Cortex of kidney (tissue), 1 donor: ENCODE measurements at places on chromosomes 11 and 22.

GRCh38 chr22:35539910-35540594 lies 579 bp upstream of the RASD2 start:
- DNase-seq = no peak

DNA sequence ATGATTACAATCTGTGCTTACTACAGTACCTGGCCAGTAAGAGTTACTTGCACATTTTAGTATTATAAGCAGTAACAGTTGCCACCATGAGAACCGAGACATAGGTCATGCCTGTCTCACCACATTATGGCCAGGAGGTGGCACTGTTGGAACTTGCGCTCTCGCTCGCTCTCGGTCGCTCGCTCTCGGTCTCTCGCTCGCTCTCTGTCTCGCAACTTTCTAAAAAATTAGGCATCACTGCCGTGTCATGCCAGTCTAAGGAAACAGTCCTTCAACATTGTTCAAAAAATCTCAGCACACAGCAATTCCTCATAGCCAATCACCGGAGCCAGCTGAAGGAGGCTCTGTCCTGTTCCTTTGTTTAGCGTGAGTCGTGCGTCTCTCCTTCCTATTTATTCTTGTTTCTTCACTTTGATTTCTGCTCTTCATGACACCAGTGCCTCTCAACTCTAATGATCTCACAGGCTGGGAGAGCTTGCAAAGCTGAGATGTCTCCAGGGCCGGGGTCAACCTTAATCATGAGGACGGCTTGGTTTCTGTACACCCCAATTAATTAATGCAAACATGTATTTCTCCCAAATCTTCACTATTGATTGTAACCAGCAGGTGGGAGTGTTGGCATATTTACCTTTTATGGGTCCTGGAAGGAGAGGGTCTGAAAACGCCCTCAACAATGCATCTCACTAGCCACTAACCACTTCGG lies 6.3 kb upstream of the ADAMTS8 start:
- DNase-seq = no peak

- no peak for DNase-seq
Measured at GRCh38 chr22:32712644-32713355, 88.7 kb upstream of the TIMP3 start.

GRCh38 chr11:117315285-117316196 lies 515 bp downstream of the BACE1 start:
- DNase-seq = no peak

DNA sequence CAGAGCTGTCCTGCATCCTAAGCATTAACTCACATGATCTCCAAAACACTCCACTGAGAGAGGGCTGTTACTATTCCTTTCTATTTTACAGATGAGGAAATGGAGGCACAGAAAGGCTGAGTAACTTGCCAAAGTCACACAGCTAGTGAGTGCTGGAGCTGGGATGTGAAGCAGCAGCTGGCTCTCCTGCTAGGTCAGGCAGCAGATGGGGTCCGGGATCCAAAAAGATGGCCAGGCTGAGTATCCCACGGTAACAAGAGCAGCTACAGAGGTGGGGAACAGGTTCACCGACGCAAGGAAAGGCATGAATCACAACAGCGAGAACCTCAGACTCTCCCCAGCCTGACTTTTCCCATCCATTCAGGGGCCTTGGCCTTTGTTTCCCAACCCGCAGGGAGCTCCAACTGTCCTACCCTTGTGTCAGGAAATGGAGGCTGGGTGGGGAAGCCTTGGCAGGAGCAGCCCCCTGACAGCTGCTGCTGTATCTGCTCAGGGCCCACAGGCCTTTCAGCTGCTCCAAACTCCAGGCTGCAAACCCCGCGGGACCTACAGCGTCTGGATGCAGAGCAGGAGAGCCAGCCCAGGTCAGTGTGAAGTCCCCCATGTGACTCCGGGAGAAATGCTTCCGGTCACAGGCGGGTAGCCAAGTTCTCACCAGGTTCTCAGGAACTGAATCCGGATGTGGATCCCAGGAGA lies 29.5 kb downstream of the DKK3 start:
- no peak for DNase-seq

- no peak for DNase-seq
Measured at GRCh38 chr11:44171518-44171917, 76.0 kb downstream of the EXT2 start.

GRCh38 chr22:50082197-50082715 lies 3.0 kb downstream of the MLC1 start:
- DNase-seq = no peak

- no peak for DNase-seq
Measured at GRCh38 chr22:24512043-24512442, 16.9 kb downstream of the UPB1 start.

DNA sequence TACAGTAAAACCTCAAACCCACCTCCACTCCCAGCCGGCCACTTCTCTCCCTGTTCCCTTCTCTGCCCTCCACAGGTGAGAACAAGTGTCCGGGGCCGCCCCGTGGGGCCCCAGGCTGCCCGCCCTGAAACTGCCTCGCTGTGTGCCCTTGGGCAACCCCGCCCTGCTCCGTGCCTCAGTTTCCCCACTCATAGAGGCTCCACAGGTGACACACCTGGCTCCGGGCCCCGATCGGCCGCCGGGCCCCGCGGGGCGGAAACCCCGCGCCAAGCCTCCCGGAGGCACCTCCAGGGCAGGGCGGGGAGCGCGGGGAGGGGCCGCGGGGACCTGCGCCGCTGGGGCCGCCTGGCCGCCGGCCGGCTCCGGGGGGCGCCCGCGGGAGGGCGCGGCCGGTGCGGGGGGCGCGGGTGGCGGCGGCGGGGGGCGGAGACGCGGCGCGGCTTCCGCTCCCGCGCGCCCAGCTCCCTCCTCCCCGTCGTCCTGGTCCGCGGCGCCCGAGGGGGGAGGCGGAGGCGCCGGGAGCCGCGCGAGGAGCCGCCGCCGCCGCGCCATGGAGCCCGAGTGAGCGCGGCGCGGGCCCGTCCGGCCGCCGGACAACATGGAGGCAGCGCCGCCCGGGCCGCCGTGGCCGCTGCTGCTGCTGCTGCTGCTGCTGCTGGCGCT lies at the start of gene LRP5:
TSS of gene LRP5 (plus strand) at position 475 of the 663 bp plus-strand sequence. CDS start at position 599, 124 bp downstream.
- no peak for DNase-seq

DNA sequence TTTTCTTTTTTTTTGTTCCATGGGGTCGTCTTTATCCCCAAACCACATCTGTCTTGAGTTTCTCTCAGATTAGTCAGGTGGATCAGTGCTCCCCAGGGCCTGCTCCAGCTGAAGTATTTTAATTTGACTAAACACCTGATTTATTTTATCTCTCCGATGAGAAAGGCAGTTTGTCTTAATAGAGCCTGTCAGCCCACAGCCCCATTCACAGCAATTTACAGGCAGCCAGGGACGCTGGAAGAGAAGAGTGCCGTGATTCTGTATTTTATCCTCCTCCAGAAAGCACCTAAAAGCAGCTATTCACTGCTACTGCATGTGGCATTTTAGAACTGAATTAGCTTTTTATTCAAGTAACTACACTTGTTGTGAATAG lies 164.5 kb downstream of the SOX6 start:
- no peak for DNase-seq

DNA sequence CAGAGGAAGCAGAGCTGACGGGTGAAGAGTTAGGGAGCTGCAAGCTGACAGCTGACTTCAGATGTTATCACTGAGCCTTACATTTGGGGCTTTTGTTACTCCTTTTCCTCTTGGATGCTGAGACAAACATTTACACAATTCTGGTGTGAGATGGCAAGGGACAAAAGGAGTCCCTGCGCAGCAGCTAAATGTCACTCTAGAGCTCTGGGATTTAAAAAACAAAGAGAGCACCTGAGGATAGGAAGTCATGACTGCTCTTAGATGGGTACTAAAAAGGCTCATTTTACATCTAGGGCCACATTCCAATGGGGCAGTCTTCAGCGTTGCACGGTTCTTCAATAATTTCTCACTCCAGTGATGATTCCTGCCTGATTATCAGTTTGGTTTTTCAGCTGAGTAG lies 204.5 kb downstream of the RAB38 start:
- no peak for DNase-seq

GRCh38 chr11:127052404-127052803 lies 51.8 kb upstream of the KIRREL3 start:
- no peak for DNase-seq
